Stromal cell of bone marrow (primary cell): ENCODE measurements at places on chromosomes 6 and 20.

GRCh38 chr6:100065348-100065747 is 71.3 kb upstream of the MCHR2 start:
- DNase-seq, result no peak

GRCh38 chr20:5737966-5738365 is 12.2 kb upstream of the SHLD1 start:
- no peak for DNase-seq

- DNase-seq, result peak; percentile 56
Observed at GRCh38 chr6:152146385-152146784, 338.9 kb downstream of the ESR1 start.

DNA sequence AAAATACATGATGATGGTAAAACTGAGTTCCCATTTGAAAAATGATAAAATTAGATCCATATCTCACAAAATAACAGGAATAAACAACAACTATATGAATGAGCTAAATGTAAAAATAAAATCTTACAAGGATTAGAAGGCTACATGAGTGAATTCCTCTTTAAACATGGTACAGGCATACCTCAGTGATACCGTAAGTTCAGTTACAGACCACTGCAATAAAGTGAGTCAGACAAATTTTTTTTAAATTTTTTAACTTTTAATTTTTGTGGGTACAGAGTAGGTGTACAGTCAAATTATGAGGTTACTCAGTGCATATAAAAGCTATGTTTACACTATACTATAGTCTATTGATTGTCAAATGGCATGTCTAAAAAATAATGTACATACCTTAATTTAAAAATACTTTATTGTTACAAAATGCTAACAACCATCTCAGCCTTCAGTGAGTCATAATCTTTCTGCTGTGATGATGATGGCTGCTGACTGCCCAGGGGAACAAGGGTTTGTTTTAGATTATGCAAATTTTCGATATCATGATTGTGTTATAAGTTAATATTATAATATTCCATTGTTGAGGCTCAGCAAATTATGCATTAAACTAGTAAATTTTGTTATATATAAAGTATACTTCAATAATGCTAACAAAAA is 222.8 kb upstream of the RUNX2 start:
- DNase-seq, result no peak

- no peak for DNase-seq
Observed at GRCh38 chr6:157867155-157867559, 44.1 kb downstream of the SNX9 start.

GRCh38 chr20:24406750-24407149 is 62.7 kb upstream of the SYNDIG1 start:
- DNase-seq, result no peak

DNA sequence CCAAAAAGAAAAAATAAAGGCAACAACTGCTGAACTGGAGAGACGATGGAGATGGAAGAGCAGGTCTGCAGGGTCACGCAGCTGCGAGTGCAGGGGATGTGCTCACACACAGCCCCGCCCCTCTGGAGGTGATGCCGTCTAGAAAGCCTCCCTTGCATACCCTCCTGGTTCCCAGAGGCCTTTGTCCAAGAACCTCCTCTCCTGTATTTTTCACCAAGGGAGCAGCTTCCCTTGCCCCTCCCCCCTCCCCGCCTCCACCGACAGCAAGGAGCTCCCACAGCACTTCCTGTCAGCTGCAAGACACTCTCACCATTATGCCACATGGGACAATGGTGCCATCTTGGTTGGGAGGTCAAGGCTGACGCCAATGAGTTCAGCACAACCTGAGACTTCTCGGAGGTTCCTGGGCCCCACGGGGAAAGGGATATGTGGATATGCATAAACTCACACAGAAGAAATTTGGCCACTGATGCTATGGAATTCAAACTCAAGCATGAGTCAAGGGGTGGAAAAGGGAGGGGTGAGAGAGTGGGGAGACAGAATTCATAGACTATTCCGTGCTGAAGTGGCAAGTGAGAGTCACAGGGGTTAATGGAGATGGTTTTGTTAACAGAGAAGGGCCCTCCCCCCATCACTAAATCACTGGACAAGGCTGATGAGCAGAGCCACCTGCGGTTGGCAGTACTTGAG is 132.9 kb downstream of the SCML4 start:
- peak; percentile 92 for DNase-seq

DNA sequence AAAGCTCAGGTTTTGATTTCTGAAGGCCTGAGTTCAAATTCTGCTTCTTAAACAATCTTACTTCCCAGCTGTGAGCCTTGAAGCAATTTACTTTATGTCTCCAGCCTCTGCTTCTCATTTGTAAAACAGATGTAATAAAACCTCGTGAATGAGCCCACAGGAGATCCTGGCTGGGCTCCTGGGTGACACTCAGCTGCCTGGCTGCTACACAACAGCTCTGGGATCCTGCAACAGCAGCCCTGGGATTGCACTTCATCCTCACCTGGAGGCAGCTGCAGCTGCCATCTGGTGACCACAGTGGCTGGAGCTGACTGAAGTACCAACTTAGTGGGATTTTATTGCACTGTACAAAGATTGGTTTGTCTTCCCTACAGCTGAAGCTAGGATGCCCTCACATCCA is 98.6 kb downstream of the NDUFAF5 start:
- DNase-seq, result no peak

GRCh38 chr6:167683028-167683862 is 143.5 kb upstream of the AFDN start:
- DNase-seq, result no peak

GRCh38 chr6:107768044-107768443 is 56.1 kb downstream of the SCML4 start:
- no peak for DNase-seq

- DNase-seq, result no peak
Observed at GRCh38 chr6:105746130-105746505, 340.0 kb upstream of the PRDM1 start.

DNA sequence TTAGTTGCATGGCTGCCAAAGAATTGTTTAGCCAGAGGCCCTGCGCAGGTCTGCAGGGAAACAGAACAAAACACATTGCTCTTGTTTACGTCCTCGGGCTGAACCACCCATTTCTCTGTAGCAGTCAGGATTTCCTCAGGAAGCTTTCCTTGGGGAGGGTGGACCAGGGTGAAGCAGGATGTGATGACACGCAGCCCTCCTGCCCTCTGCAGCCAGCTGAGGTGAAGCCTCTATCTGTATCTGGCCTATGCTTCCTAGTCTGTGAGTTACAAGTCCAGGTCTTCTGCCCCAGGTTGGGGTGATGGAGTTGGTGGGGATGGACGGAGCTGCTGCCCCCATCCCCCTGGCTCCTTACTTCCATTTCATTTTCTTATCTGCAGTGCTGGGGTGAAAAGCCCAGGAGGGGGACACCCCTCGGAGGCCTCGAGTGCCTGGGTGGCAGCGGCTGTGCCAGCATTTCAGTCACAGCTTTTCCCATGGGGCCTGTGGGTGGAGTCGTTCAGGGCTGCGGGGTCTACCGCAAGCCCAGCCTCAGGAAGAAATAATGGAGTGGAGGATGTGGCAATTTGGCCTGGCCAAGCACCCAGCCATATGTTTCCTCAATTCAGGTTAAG is 24.9 kb downstream of the SASH1 start:
- no peak for DNase-seq

DNA sequence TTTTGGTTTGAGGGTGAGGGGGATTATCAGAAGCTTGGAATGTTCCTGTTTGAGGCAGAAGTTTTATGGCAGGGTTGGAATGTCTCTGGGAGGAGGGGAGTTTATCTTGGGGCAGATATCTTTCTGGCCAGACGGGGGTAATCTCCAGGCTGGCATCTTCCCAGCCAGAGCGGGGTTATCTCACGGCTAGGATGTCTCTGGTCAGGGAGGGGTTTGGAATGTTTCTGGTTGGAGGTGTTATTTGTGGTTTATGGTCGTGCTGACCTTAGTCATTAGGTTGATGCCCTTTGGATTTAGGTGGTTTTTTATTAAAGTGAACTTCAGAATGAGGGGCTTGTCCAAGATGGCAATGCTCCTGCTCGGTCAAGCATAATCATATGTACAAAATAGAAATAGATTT is 14.8 kb downstream of the PGK2 start:
- DNase-seq, result no peak

DNA sequence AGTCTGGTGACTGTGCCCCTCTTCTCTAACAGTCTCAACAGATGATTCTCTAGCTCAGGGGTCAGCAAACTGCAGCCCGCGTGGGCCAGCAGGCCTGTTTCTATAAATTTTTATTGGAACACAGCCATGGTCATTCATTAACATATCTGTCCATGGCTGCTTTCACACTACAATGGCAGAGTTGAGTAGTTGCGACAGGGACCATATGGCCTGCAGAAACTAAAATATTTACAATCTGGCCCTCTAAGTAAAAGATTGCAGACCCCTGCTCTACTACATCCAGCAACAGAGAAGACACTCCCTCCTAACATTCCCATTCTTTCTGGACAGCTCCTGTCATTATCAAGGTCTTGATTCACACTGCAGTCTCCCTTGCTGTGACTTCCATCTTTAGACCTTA is 45.2 kb downstream of the PLAGL2 start:
- no peak for DNase-seq

DNA sequence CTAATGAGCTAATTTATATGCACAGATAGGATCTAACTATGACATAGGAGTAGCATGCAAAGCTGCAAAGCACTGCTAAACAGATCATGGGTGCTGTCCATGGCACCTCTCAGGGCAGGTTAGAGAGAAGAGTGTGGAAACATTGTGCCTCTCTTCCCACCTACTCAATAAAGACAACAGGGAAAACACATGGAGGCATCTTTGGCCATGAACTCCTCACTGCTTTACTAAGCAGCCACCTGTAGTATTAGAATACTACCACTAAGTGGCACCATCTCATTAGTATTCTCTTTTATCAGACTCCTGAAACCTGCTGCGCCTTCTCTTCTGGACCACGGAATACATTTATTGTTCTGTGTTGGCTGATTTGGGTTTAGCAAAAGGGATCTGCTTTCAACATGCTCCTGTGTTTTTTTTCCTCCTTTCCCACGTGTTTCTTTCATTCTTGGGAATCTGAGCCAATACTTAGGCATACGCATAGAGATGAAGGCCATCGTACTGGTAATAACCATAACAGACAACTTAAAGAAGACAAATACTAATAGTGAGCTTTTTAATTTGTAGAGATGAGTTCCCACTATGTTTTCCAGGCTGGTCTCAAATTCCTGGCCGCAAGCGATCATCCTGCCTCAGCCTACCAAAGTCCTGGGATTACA is 9.4 kb upstream of the HDDC2 start:
- peak; percentile 38 for DNase-seq

GRCh38 chr6:118324116-118324515 is 224.0 kb upstream of the PLN start:
- no peak for DNase-seq

DNA sequence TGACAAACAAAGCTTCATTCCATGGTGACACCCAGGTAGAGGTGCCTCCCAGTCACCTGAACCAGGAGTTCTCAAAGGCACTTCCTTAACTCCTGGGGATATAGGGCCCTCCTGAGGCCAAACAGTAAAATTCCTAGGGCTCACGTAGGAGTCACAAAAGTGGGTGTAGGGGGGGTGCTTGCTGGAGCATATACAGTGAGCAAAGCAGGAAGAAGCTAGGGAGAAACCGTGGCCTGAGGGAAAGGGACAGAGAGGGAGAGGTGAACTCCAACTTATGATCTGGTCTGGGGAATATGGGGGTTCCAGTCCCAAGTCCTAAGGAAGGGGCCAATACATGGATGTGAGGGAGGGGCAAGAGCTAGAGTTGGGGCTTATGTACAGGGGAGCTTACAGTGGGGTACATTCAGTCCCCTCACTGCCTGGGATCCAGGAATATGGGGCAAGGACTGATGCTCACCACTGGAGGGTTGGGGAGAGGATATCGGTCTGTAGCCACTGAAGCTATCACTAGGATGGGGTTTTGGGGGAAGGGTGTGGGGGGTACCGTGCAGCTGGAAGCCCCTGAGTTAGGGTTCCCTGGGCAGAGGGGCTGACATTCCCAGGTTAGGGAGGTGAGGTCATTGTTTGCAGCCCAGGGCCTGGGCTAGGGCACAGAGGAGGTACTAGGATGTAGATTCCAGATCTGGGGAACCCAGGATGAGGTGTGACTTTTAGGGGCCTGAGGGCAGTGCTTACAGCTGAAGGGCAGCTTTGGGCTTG is 950 bp downstream of the PEDS1 start:
- DNase-seq, result no peak

GRCh38 chr20:48102931-48103660 is 317.8 kb upstream of the SULF2 start:
- DNase-seq, result no peak

DNA sequence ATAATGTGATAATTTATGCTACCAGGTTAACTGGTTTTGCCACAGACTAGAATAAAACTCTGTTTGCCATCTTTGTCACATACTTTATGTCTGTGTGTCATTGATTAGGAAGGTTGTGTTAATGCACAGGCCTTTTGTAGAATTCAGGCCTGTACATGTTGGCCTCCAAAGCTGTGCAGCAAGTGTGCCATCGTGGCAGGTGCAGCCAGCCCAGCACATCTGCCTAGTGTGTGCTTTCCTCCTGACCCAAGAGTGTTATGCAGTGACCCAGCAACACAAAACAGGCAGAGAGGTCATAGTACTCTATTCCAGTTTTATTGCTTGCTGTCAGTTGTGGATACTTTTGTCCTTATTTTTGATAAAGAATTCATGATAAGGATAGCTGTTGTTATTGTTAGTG is 3.7 kb downstream of the MAP3K4 start:
- DNase-seq, result no peak

GRCh38 chr6:101393251-101393828 is at the start of gene GRIK2:
TSS of gene GRIK2 (plus strand) at chr6:101393708.
- DNase-seq, result no peak
